DMS 273 treated with DMSO at 0.1 percent for 48 hours (cell line): ENCODE measurements at places on chromosomes 5 and 9.
A peak's percentile ranks its signal among the peaks of the same experiment; 100 is the strongest.

- no peak for DNase-seq
These were observed 611.8 kb downstream of the BNC2 start for GRCh38 chr9:16258708-16259107.

GRCh38 chr5:52684051-52684450 lies 103.7 kb upstream of the ITGA1 start:
- DNase-seq = no peak

DNA sequence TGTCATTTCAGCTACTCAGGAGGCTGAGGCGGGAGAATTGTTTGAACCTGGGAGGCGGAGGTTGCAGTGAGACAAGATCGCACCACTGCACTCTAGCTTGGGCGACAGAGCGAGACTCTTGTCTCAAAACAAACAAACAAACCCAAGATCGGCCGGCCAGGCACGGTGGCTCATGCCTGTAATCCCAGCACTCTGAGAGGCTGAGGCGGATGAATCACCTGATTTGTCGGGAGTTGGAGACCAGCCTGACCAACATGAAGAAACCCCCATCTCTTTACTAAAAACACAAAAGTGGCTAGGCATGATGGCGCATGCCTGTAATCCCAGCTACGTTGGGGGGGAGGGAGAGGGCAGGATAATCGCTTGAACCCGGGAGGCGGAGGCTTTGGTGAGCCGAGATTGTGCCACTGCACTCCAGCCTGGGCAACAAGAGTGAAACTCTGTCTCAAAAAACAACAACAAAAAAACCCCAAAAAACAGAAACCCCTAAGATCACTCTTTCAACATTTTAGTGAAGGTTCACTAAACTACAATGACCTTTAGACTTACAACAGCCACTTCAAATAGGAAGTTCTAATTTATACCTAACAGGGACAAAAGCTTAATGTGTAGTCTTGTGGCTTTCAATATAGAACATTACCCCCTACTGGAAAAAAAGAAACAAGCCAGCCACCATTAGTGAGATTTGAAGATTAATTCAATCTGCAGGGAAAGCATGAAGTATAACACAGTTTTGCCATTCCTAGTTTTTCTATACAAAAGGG lies 7.0 kb downstream of the HSPA9 start:
- no peak for DNase-seq

DNA sequence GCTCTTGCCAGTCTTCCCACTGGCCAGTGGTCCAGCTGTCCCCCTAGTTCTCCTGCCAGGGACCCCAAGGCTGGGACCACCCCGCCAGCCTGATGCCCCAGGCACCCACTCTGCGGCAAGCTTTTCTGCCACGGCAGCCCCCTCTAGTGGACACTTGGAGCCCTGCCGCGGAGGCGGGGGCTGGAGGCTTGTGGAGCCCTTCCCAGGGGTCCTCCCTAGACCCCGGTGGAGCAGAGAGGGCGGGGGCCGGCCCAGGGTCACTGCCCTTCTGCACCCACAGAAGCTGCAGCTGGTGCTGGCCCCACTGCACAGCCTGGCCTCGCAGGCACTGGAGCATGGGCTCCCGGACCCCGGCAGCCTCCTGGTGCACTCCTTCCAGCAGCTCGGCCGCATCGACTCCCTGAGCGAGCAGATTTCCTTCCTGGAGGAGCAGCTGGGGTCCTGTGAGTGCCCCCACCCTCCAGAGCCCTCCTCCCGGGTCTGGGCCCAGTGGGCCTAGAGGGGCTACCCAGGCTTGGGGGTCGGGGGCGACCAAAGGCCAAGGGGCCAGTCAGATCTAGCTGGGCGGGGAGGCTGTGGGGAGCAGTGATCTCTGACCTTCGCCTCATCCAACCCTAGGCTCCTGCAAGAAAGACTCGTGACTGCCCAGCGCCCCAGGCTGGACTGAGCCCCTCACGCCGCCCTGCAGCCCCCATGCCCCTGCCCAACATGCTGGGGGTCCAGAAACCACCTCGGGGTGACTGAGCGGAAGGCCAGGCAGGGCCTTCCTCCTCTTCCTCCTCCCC lies 9.1 kb downstream of the EGFL7 start:
- DNase-seq = no peak

DNA sequence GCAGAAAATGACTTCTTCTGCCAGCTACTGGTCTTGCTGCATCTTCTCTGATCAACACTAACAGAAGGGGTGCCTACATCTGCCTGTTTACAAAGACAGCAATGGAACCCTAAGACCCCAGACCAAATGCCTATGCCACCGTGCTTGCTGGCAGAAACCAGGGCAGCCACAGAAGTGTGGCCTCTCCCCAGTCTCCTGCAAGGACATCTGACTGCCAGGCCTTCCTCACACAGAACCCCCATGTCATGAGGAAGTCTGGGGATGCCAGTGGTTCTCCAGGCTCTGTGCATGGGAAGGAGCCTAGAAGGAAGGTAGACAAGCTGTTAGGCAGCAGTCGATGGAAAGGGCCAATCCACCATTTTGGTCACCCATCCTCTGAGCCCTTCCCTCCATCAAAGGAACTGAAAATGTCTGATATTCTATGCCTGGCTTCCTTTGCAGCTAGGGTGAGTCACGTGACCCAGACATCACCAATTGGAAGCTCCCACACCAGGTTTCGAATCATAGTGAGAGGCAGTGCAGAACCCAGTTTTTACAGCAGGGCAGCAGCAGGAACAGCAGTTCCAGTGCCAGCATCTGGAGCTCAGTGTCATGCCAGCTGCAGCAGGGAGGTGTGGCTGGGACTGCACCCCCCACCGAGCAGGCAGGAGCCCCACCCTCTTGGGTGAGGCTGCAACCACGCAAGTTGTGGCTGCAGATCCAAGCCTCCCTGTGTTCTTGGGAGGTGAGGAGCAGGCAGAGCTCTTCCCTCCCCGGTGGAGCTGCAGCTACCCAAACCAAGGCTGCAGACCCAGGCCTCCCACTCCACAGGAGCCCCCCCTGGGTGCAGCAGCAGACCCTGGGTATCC lies 123.4 kb downstream of the OLFM1 start:
- DNase-seq = no peak

- DNase-seq = no peak
These were observed 35.4 kb upstream of the TGFBI start for GRCh38 chr5:135993335-135993879.

- DNase-seq = peak; percentile 32
These were observed 201.2 kb downstream of the TSSK1B start for GRCh38 chr5:113233606-113234005.

GRCh38 chr5:143182106-143182505 lies 221.4 kb downstream of the NR3C1 start:
- DNase-seq = no peak

DNA sequence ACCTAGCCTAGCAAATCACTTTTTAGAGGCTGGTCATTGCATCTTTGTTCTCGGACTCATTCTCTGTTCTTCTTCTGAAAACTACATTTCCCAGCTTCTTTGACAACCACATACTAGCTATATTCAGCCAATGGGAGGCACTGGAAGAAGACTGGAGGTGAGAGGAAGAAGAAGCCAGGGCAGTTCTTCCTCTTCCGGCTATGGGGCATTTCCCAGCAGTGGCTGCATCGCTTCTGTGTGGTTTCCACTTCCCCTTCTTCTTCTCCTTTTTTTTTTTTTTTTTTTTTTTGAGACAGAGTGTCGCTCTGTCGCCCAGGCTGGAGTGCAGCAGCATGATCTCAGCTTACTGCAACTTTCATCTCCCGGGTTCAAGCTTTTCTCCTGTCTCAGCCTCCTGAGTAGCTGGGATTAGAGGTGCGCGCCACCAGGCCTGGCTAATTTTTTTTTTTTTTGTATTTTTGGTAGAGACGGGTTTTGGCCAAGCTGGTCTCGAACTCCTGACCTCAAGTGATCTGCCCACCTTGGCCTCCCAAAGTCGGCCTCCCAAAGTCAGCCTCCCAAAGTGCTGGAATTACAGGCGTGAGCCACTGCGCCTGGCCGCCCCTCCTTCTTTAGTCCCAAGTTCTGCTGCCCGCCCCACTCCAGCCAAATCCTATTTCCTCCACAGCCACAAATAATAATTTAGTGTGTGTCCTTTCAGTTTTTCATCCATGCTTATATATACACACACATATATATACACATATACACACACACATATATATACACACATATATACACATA lies 6.9 kb upstream of the UBAP1 start:
- DNase-seq = no peak

DNA sequence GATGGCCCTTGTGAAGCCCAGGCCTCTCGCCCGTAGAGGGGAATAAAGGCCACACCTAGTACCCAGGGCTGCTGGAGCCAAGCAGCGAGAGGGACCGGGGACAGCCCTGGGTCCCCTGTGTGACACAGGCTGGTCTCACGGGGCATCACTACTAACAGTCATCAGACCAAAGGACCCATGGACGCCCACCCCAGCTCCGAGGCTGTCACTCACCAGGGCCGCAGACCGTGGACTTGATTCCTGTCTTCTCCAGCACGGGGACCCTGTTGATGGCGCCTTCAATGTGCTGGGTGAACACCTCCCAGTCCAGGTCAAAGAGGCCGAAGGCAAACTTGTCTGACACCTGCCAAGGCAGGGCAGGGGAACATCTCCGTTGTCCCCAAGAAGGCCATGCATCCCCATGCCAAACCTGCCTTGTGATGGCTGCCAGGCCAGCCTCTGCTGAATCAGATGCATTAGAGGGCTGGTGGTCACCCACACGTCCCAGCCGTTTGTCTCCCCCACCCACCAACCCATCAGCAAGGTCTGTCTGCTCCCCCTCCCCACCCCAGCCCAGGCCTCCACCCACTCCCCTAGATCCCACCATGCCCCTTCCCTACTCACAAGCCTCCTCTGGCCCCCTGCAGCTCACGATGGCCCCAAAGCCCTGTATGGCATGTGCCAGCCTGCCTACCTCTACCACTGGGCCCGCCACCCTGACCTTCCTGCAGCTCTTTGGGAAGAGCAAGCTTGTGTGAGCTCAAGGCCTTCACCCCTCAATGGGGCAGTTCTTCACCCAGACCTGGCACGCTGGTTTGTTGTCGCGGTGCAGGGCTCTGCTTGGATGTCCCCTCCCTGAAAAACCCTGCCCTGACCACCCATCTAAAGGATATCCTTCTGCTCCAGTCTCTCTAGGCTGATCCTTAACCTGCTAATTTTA lies 20.8 kb downstream of the SARDH start:
- DNase-seq = no peak

DNA sequence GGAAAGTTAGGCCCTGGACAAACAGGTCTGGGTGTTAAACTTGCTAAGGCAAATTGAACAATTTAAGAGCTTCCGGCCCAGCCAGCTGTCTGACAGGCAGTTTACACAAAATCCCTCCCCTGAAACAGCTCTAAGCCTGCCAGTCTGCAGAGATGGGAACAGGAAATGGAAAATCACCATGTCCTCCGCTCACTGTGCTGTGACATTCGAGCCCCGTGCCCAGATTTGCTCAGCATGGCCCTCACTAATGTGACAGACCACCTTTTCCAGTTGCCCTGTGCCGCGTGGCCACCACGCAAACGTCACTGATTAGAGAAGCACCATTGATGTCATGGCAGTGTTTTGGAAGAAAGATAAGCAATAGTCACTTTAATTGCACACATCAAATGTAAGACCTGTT lies 41.0 kb downstream of the CCNJL start:
- no peak for DNase-seq

- DNase-seq = no peak
These were observed 66.8 kb downstream of the PTPDC1 start for GRCh38 chr9:94150890-94151650.
